ENCODE measurements at places on chromosomes 12 and 14. TPM values are rescaled to one million over a fixed set of nuclear protein-coding genes. Genes with fewer than 3 reads are reported as not detected.
A peak's percentile ranks its signal among the peaks of the same experiment; 100 is the strongest.

DNA sequence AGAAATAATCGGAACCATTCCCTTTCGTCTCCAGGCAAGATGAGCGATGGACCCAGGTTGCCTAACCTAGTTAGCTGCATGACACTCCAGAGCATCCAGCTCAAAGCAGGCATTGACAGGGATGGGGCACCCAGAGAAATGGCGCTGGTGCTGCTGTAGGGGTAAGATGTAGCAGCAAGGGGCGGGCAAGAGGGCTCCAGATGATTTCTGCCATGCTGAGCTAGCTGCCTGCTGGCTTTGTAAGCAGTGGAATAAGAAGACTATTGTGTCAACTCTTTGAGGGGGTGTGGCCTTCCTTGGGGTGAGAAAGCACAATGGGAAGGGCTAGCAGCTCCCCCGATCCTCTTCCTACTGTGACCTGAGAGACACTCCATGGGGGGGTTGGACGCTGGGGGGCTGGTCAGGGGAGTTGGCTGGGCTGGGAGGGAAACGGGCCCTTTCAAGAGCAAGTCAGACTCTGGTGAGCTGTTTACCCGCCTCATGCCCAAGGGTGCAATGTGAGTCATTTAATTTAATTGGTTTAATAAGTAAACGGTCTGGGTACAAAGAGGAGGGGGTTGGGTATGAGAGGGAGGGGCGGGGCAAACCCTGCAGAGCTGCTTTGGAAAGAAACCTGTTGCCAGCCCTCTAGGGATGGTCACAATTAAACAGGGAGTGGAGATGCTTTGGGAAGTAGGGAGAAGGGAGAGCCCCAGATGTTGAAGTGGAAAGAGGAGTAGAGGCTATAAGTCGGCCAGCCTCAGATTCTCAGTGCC is 50.5 kb downstream of the B4GALNT3 start:
- DNase-seq, result peak; percentile 61

DNA sequence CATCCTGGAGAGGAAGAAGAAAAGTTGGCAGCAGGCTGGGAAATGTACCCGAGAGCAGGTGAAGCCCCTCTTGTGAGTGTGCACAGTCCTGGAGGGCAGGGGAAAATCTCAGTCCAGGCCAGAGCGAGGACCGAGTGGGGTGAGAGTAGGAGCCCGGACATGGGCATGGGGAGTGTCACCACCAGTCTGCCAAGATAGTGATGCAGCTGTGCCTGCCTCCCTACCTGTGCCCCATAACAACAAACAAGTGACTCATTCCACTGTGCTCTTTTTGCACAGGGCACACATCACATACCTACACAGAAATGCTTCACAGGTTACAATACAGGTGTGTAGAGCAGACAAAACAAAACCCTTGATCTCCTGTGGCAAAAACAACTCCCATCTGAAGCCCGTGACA is 205.9 kb upstream of the PELI2 start:
- no peak for DNase-seq

DNA sequence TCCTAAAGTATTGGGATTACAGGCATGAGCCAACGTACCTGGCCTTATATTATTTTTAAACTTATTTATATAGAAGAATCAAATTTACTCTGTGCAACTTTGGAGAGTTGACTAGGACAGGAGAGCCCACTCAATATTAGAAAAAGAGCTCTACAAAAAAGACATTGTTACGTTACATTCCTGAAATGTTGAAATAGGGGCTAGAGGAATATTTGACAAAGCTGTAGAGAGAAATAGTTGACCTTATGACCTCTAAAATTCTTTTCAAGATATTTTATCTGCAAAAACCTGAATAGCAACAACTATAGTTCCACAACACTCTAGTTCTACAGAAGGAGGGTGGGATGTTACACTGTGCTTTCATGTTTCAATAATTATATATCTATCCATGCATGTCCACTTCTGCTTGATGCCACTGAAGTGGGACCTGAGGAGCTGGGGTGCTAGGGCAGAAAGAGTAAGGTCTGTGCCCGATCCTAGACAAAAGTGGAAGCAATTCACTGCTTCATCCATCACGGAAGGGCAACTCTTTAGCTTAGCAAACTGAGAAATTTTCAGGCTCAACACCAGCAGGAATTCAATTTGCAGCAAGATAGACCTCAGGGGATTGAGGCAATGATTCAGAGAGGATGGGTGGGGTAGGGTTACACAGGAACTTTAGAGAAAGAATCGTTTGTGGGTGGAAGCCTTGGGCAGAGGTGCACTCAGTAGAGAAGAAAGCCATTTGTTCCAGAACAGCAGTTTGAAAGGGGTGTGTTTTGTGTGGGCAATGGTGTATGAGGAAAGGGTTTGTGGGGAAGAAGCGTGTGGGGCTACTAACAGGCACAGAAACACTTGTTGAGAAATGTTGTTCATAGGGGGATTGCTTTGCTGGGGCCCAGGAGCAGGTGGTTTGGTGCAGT is 16.0 kb upstream of the RNASE10 start:
- DNase-seq, result peak; percentile 53

DNA sequence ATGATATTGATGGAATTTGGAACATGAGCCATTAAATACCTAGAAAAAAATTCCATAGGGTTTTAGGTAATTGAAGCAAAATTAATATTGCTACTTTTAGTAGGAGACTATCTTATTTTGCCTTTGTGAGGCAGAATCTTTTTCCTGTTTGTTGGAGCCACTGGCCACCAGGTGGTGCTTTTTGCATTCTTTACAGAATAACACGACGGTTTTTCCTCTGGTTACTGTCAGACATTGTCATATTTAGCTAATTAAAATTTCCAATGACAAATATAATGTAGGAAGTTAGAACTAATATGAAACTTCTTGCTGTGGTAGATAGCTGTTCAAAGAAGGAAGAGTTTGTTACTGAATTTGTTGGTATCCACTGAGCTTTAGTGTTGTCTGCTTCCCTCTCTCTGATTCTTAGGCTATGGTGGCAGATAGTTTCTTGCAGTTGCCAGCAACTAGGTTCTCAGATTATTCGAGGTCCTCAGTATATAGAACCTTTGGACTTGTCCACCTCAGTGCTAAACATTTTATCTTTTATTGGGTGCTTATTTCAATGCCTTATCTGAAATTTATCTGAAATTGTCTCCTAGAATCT is 25.7 kb downstream of the RAB21 start:
- DNase-seq, result peak; percentile 8

DNA sequence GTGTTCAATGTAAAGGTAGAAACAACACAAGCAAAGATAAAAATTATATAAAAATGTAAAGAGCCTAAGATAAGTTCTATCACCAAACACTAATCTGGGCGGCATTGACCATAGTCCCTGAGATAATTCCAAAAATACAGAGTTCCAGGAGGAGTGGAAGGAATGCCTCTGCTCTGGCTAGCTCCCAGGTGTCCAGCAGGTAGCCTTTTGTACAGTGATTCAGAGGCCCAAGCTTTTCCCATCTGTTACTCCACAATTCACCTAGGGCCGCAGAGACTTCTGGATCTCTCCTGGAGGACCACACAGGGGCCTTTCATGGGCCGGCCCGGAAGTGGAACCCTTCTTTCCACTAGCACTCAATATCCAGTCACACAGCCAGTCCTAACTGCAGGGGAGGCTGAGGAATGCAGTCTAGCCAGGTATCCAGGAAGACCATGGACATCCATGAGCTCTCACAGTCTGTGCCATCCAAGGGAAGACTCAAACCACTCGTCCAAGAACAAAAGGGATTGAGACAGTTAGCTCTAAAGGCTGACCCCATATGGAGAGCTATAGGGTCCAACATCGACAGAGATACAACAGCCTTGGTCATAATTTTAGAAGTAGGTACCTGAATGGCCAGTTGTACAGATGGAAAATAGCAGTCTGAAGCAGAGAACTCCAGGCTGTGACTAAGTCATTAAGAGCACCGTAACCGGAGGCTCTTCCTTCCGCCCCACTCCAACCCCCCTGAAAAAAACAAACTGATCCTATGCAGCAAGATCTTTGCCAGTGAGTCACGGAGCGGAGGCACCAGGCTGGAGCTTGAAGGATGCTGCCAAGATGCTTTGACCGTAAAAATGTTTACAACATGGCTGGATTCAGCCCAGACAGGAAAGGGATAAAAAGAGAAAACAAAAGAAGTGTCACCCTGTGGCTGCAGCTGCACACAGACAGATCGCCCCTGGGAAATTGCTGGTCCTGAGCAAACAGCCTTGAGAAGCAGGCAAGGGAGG is 204.8 kb downstream of the NUAK1 start:
- peak; percentile 95 for DNase-seq

DNA sequence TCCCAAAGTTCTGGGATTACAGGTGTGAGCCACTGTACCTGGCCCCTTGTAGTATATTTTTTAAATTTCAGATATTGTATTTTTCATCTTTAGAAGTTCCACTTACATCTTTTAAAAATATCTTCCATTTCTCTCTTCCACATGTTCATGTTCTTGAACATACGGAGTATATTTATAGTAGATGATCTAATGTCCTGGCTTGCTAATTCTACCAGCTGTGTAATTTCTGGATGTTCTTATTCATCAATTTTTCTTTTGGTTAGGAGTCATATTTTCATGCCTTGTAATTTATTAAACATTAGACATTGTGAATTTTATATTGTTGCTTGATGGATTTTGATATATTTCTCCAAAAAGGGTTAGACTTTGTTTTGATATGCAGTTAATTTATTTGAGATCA is 30.8 kb downstream of the NTN4 start:
- no peak for DNase-seq

GRCh38 chr12:52182384-52182783 is 9.4 kb downstream of the KRT80 start:
- no peak for DNase-seq

DNA sequence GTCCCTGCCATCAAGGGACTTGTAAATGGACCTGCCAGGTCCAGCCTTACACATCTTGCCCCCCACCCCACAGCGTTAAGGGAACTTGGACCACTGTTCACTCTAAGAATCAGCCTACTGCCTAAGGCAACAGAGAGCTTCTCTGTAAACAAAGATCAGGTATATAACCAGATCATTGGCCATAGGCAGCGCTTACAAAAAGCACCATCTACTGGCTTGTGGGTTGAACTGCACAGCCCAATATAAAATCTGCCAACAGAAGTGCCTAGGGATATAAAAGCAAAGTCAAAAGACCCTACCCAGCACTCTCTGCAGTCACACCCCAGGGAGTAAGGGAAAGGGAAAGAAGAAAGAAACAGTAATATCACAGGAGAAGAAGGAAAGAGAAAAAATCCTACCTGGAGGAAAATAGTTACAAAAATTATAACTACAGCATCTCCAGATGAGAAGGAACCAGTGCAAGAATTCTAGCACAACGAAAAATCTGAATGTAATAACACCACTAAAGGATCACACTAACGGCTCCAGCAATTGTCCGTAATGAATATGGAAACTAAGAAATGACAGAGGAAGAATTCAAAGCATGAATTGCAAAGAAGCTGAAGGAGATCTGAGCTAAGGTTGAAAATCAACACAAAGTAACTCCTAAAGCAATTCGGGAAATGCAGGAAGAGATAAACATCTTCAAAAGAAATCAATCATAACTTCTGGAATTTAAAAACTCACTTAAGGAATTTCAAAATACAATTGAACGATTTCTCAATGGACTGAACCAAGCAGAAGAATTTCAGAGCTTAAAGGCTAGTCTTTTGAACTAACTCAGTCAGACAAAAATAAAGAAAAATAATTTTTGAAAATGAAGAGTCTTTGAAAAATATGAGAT is 95.2 kb upstream of the PCED1B start:
- peak; percentile 62 for DNase-seq

DNA sequence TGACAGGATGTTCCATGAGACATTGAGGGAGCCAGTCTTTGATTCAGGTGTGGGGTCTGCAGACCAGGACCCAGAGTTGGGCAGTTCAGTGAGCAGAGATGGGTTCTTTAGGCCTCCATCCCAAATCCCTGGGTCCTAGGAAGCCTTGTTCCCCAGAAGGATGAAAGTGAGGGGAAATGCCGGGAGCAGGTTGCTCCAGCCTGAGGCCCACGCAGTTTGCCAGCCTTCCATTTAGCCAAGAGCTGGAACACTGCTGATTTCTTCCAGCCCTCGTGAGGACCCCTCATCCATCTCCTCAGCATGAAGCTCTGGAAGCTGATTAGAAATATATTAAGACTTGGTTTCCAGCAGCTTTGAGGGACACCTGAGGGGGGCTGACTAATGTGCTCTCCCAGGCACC is 12.1 kb downstream of the C14orf132 start:
- no peak for DNase-seq

DNA sequence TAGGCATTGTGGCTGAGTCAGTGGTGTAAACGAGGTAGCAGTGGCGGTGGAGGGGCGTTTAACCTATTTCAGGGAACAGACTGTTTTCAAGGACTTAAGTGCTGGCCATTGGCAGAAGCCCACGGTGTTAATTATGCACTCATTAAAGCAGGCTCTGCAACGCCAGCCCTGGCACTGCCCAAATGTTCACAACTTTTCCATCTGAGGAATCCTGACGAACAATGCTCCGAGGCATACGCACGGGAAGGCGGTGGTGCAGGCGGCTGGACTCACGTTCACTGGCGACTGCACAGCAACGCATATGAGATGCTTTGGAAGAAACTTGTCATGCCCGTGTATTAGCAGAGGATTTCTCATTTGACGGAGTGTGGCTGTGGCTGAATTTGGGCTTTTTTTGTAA is 70.6 kb upstream of the SLC24A4 start:
- DNase-seq, result no peak

The SOCS2 gene
- 20.2 TPM for total RNA-seq

The PRB2 gene
- not detected for total RNA-seq

The PHETA1 gene
- 6.3 TPM for total RNA-seq

The DPY19L2 gene
- 4.5 TPM for total RNA-seq

The SVOP gene
- total RNA-seq, result not detected
